Stimulated activated CD8-positive, alpha-beta memory T cell treated with anti-CD3 and anti-CD28 coated beads, Interleukin-4, amount 100 ng/mL, for 4 hours (primary cell): ENCODE measurements at places on chromosomes 11 and 22.

DNA sequence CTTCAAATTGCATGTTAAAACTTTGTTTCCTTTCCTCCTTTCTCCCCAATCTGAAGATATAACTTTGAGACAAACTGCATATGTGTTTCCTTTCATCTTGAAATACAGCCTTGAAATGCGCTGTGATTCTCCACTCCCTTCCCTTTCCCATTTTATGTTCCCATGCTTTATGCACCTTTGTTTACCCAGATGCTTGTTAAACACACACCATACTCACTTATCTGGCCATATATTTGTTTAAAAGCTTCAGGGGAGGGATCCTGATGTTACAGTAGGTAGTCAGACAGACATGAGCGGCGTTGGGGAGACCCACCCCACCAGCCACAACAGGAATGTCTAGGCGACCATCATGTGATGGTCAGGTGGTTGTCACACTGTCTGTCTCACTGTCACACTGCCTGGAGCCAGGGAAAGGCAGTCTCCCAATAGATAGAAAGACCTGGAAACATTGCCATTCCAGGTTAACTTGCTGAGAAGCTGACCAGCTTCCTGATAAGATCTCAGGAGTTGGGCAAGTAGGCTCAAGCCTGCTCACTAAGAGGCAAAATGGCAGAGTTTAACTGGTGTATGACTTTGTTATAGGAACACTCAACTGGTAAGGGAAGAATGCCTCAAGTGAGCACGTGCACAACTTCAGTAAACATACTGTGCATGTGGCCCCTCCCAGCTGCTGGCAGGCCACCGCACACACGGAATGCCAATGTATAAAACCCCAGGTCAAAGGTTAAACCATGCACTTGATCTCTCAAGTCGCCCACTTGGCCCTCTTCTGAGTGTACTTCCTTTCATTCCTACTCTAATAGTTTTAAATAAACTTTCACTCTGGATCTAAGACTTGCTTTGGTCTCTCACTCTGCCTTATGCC is 23.5 kb upstream of the MSANTD2 start:
- no peak for DNase-seq

- peak; percentile 24 for DNase-seq
Measured at GRCh38 chr22:30754971-30755758, 60.5 kb downstream of the OSBP2 start.

DNA sequence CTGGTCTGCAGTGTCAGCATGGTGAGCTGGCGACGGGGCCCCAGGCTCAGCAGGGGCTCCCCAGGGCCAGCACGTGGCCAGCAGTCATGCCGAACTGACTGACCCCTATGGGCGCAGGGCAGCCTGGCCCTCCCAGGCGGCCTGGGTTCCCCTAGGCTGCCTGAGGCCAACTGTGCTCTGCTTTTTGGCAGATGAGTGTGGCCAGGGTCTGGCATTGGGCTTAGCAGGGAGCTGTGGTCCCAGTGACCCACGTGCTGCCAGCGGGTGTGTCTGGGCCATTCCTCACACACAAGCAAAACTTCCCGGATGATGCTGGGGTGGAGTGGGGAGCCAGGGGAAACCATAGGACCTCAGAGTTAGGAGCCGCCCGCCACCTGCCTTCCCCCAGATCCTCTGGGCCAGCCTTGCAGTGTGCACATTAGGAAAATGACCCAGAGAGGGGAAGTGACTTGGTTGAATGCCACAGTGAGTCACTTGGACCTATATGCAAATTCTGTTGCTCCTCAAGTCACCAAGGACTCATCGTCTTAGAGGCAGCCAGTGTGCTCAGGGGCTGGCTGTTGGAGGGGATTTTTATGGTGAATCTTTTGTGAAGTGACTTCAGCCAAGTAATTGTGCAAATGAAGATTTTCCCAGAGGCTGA is 6.5 kb downstream of the ADORA2A start:
- no peak for DNase-seq

DNA sequence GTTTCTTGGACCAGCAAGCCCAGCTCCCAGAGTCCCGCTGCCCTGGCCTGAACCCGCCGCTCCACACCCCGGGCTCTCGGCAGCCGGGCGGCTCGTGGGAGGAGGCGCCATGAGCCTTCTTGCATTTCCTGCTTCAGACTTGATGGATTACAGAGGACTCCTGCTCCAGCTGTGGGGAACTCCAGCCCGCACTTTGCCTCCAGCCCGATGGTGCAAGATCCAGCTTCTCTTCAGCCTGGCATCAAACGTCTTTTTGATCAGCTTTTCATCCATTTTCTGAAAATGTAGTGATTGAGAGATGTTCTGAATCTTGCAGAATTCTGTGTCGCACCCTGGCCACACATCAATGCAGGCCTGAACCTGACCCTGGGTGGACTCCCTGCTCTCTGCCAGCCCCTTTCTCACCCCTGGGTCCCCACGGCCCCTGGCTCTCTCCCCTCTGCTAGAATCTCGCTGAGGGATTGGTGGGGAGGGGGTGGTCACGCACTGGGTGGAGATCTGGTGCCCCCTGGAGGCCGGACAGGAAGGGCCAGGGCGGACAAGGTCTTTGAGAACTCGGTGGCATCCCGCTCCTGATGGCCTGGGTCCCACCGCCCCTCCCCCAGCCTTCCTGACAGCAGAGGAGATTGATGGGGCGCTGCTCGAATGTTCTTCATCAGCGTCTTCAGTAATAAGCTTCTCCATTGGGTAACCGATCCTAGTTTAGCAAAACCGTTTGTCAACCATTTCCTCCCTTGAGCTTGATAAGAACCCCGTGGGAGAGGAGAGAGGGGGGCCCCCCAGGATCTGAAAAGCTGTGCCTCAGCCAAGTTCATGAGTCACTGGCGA is 12.1 kb upstream of the NFAM1 start:
- peak; percentile 45 for DNase-seq

GRCh38 chr22:22348127-22348814 is 103.7 kb downstream of the VPREB1 start:
- DNase-seq, result no peak

DNA sequence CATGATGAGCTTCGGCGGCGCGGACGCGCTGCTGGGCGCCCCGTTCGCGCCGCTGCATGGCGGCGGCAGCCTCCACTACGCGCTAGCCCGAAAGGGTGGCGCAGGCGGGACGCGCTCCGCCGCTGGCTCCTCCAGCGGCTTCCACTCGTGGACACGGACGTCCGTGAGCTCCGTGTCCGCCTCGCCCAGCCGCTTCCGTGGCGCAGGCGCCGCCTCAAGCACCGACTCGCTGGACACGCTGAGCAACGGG is 169 bp downstream of the NEFH start:
- DNase-seq, result no peak

- no peak for DNase-seq
Measured at GRCh38 chr11:34328632-34328910, 29.2 kb downstream of the ABTB2 start.

DNA sequence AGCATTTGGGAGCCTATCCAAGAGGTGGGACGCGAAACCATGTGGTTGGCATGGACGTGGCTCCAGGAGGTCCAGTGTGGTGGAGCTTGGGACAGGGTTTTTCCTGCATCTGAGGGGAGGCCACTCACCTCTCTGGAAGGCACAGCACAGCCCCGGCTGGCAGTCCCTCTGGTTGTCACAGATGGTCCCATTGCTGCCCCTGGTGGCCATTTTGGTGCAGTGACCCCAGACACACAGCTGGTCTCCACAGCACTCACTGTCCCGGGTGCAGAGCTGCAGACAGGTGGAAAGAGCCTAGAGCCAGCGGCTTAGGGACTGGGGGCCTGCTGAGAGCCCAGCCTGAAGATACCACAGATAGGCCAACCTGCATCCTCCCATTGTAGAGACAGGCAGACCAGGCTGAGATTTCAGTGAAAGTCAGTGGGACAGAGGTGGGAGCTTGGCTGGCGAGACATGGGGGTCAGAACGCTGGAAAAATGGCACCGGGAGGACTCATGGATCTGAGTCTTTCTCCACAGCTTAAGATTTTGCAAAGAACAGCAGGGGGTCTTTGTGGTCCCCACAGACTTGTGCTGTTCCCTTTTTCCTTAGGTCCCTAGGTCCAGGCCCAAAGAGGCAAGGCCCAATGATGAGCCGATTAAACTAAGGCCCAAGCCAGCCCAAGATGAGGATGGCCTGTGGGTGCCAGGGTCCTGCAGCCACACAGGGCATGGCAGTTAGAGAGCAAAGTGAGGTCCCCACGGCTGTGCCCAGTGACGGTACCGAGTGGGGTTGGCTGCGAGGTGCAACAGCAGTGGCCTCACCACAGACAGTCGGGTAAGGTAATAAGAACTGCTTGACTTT is 41.4 kb downstream of the DKK3 start:
- DNase-seq, result peak; percentile 31

GRCh38 chr11:94171693-94172440 is 43.2 kb downstream of the PANX1 start:
- DNase-seq, result no peak

- no peak for DNase-seq
Measured at GRCh38 chr22:38311323-38311620, 6.0 kb downstream of the CSNK1E start.

GRCh38 chr22:41621911-41622179 is 750 bp downstream of the XRCC6 start:
- no peak for DNase-seq

GRCh38 chr11:17538731-17539130 is 5.5 kb downstream of the USH1C start:
- no peak for DNase-seq

DNA sequence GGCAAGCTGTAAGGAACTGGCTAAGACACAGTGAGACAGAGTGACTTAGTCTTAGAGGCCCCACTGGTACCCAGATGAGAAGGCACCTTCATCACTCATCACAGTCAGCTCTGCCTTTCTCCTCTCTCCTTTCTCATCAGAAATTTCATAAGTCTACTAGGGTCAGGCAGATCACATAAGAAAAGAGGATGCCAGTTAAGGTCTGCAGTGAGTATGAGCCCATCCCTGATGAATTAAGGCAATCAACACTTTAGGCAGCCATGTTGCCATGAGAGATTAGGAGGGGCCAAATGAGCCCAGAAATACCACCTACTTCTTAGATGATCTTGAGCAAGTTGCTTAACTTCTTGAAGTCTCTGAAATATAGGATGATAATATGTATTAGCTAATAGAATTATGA is 11.9 kb upstream of the HBE1 start:
- no peak for DNase-seq

GRCh38 chr11:73469401-73469800 is 93.2 kb downstream of the RELT start:
- DNase-seq, result no peak

- no peak for DNase-seq
Measured at GRCh38 chr11:88188932-88189253, 13.7 kb upstream of the RAB38 start.

DNA sequence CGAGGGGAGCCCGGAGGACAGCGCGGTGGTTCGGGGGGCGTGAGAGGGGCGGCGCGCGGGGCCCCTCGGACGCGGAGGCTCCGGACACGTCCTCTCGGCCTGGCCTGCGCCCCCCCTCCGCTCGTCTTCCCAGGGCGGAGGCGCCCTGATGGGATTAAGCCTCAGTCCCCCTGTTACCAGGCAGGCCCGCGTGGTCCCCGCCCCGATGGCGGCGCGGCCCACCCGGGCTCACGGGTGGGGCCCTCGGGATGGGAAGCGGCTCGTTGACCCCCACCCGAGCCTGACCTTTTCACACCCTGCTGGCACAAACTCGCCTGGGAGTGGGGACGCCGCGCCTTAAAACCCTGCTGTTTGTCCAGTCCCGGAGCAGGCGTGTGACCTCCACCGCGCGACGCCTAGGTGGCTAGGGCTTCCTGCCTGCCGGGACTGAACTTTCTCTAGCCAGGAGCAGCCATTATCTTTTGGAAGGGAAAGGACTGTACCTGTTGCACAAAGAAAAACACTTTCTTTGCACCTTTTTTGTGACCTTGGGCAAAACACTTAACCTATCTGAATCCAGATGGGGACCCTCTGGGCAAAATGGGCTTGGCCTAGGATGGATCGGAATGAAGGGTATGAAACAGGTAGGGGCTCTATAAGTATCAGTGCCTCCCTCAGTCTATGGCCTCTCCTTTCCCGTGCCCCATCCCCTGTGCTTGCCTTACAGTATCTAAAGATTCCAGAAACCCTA is 1.0 kb downstream of the KIAA1671 start:
- DNase-seq, result no peak

GRCh38 chr11:92022499-92022898 is 202.1 kb upstream of the FAT3 start:
- no peak for DNase-seq

DNA sequence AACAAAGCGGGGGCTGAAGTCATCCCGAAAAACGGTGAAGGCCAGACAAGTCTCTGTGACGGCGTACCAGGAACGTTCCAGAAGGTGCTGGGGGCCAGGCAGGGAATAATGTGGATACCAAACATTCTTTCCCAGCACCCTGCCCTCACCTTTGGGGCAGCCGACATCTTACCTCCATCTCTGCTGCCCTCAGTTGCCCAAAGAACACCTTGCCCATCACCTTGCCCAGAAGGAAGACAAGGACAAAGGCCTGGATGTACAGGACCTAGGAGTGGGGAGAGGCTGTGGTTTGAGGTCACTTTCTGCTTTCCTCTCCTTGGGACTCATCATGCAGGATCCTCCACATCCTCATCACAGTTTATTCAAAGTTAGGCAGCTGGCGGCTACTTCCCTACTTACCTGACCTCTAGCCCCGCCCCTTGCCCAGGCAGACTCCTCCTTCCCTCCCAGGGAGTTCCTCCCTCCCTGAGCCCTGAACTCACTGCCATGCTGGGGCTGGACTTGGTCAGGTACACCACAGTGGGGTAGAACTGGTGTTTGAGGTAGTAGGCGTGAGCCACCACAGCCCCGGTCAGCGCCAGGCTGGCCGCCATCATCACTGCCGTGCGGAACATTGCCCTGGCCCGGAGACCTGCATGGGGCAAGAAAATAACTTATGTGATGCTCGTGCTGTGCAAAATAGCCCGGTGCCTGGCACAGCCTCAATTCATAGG is 1.2 kb downstream of the SYVN1 start:
- DNase-seq, result no peak

DNA sequence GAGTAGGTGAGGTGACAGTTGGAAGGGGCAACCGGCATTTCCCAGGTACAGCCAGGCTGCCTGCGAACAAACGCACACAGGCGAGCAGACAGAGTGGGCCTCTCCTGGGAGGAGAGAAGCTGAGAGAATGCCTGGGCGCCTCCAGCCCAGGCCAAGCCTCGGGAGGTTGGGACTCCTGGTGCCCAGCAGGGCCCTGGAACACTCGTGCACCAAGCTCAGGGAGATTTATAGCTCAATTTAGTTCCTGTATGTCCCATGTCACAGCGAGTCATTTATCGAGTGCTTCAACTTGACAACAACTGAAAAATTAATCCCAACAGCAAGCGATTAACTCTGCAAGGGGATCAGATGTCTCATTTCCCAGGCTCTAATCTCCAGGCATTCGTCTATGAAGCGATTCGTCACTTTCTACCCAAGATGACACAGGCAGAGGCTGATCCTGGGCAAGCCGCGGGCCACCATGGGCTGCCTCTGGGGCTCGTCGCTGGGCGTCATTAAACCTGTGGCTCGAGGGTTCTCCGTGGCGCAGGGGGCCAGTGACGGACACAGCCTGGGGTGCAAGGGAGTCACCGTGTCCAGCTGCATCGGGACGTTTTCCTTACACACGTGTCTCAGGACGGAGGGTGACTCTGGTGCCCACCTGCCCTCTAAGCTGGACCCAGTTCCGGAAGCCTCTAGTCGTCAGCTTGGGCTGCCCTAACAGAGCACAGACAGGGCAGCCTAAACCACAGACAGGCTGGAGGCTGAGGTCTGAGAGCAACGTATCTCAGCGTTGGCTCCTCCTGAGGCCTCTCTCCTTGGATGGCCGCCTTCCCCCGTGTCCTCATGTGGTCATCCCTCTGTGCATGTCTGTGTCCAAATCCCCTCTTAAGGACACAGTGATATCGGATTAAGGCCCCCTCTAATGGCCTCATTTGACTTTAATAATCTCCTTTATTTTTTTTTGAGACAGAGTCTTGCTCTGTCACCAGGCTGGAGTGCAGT is 154.1 kb downstream of the CTTN start:
- DNase-seq, result no peak
